ENCODE measurements at places on chromosomes 16 and 17.

GRCh38 chr16:9594946-9595345, 503.5 kb downstream of the HAPSTR1 start:
- DNase-seq = no peak

DNA sequence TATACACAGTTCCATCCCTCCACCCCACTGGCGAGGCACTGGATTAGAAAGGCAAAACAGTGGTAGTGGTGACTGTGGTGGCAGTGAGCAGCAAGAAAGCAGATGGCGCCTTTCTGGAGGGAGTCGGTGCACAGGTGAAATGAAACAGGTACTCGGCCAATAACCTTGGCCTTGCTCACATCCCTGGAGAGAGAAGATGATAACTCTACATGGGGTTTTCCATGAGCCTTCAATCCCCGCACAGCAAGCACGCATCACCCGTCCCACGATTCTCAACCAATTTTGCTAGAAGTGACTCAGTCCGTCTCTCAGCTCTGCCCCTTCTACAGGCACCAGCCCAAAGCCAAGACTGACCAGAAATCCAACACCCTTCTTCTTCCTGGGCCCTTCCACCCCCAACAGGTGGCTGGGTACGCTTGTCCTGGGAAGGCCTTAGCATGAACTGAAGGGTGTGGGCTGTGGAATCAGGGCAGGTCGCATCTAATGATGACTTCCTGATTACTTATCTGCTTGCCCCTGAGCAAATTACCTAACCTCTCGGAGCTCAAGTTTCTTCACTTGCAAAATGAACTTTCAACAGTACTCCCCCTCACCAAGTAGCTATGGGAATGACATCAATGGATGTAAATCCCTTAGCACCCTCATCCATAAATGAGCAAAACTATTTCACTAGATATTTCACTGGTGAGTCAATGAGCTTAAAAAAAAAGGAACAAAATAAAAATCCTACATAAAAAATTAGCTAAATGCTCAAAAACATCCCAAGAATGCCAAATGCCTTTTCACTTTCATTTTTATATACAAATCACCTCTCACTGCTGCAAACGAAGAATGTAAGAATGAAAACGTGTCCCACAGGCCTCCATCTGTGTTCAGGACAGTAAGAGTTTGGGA, 18.0 kb downstream of the XPO6 start:
- no peak for DNase-seq

GRCh38 chr16:17773698-17774101, 302.9 kb upstream of the XYLT1 start:
- DNase-seq = no peak

GRCh38 chr17:8187517-8188262, 2.3 kb downstream of the BORCS6 start:
- DNase-seq = peak; percentile 59

DNA sequence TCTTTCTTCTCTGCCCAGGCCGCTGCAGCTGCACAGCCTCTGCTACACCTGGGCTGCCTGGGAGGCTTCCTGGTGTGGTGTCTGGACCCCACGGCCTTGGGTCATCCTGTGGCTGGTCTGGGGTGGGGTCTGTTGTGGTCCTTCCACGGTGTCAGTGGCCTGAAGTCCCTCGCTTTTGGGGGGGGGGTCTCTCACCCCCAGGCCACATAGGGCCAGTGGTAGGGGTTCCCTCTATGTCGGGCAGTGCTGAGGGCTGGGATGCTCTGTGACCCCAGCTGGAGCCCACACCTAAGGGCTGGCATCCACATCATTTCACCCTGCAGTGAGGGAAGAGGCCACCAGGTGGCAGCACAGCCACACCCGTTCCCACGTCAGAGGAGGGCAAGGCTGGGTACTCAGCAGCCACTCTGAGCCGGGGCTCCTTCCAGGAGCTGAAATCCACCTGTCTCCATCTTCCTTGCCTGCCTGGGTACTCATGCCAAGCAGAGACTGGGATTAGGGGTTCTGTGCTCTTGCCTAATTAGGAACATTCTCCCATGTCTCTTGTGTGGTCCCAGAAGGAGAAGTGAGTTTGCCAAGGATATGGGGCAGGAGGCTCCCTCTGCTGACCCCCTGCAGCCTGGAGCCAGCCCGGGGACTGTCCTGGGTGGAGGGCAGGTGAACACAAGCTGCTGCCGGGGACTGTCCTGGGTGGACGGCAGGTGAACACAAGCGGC, 13.0 kb downstream of the ENGASE start:
- DNase-seq = peak; percentile 14

Measured in NCI-H1417 treated with DMSO at 0.1 percent for 48 hours (cell line).